ENCODE measurements at places on chromosomes 1 and 21. TPM values are rescaled to one million over a fixed set of nuclear protein-coding genes. Genes with fewer than 3 reads are reported as not detected.

CFAP107 gene
- total RNA-seq, result not detected

CHODL gene
- total RNA-seq, result not detected

GABRD gene
- not detected for total RNA-seq

SPRR2F gene
- not detected for total RNA-seq

EPHA8 gene
- not detected for total RNA-seq

RCSD1 gene
- total RNA-seq, result 6.7 TPM

MYBPH gene
- not detected for total RNA-seq

CFAP74 gene
- total RNA-seq, result 0.83 TPM

FCGR2B gene
- total RNA-seq, result 50.3 TPM

DNA sequence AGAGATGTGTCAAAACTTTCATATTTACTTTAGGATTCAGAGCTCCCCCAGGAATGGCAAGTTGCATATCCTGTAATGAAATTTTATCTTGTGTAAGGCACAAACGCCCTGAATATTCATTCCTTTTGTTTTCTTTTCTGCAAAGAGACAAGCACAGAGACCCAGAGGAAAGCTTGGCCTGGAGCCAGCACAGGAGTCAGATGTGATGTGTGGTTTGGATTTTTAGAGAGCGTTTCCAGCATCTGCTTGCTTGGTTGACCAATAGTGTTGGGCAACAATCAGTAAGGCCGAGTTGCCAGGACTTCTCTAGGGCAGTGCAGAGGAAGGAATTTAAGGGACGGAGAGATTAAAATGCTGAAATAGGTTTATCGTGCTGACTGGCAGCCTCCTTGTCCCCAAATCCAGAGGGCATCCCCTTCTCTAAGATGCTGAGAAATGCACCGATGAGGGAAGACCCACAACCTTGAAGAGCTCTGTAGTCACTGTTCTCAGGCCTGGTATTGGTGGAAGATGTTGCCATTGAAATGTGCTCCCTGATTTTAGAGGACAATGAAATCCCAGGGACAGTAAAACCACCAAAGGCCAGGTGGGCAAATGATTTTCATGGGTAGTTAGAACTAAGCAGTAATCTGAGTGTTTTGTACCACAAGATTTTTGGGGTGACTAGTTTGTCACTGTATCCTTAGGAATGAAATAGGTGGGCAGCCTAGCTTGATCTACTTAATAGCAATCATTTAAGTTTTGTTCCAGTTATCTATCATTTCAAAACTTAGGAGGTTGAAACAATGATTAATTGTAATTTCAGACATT, 37.9 kb upstream of the RHOU start:
- H3K4me3 ChIP-seq, result no peak overlapping the region
- DNase-seq, result peak; percentile 61
- H3K4me1 ChIP-seq, result no peaks in the 10 kb centered on the region
- no peak overlapping the region for H3K27ac ChIP-seq

DNA sequence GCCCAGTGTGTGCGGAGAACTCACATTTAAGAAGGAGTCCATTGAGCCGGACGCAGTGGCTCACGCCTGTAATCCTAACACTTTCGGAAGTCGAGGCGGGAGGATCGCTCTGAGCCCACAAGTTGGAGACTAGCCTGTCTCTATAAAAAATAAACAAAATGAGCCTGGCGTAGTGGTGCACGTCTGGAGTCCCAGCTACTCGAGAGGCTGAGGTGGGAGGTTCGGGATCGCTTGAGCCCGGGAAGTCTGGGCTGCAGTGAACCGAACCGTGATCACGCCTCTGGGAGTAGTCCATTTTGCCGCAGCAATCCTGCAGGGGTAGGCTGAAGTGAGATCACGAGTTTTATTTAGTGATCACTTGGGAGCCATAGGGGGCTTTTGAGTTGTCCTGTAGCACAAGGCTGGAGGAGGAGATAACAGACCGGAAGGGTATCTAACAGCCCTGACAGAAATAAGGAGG, 497 bp upstream of the FUCA1 start:
- peak overlapping the region; percentile 60 for H3K4me3 ChIP-seq
- no peaks in the 10 kb centered on the region for H3K4me1 ChIP-seq
- DNase-seq, result no peak
- H3K27ac ChIP-seq, result peak overlapping the region; percentile 84

DNA sequence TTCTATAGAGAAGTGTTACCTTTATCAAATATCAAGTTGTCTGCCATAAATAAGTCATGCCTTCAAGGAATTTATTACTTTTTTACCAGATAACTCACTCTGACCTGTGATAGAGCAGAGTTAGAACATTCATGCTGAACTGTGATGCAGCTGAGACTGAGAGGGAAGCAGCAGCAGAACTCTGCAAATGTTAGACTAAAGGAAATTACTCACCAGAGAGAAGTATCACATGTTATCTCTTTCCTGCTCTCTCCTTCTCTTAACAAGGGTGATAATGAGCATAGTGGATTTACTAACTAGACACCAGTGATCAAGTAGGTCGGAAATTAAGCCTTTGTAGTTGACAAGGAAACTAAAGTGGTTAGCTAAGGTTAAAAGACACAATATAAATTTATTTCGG, 181.6 kb downstream of the RASAL2 start:
- H3K4me1 ChIP-seq, result no peaks in the 10 kb centered on the region
- no peak overlapping the region for H3K4me3 ChIP-seq
- no peak overlapping the region for H3K27ac ChIP-seq
- no peak for DNase-seq
- H3K36me3 ChIP-seq, result no peaks in the 10 kb centered on the region

DNA sequence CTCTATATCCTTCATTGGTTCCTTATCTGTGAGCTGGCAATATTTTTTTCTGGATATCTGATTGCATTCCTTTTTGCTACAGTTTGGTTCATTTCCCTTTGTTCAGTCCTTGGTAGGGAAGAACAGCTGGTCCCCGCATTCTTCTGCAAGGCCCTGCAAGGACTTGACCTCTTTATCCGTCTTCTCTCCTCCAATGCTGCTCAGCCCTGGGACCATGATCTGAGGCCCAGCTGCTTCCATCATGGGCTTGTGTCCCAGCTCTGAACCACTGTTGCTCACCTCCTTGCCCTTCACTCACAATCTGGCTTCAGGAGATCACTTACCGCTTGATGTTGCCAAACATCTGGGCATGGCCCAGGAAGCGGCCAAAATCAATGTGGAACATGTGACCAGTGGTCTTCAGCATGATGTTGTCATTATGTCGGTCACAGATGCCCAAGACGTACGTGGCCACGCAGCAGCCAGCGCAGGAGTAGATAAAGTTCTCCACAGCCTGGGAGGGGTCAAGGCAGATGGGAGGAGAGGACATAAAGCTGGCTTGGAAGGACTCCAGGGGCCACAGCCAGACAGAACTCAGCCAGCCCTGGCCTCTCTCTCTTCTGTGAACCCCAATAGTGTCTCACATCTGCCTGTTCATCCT, 22.6 kb upstream of the PPP1R15B start:
- H3K4me1 ChIP-seq, result no peaks in the 10 kb centered on the region
- no peak overlapping the region for H3K4me3 ChIP-seq
- H3K27me3 ChIP-seq, result no peaks in the 10 kb centered on the region
- no peak for DNase-seq
- peaks cover 88% of the 10 kb centered on the region for H3K36me3 ChIP-seq

DNA sequence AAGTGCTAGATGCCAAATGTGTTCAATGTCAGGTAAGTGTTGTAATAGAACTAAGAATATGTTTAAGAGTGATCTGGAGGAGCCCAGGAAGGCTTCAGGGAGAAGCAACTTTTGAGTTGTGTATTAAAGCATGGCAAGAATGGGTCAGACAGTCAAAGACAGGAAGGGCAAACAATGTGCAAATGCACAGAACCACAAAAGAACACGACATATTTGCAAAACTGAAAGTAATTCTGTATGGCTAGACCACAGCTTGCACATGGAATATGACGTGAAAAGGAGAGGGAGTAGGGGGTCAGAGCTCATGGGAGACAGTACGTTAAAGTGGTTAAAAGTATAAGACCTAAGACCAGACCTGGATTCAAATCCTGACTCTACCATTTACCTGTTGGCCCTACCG, 7.1 kb upstream of the SORT1 start:
- no peaks in the 10 kb centered on the region for H3K4me1 ChIP-seq
- no peaks in the 10 kb centered on the region for H3K36me3 ChIP-seq
- no peak overlapping the region for H3K4me3 ChIP-seq
- no peak overlapping the region for H3K27ac ChIP-seq
- H3K27me3 ChIP-seq, result no peaks in the 10 kb centered on the region
- no peak for DNase-seq

- DNase-seq, result no peak
- no peaks in the 10 kb centered on the region for H3K4me1 ChIP-seq
- H3K27ac ChIP-seq, result no peak overlapping the region
- H3K4me3 ChIP-seq, result no peak overlapping the region
- H3K27me3 ChIP-seq, result no peaks in the 10 kb centered on the region
- H3K36me3 ChIP-seq, result no peaks in the 10 kb centered on the region
Measured at GRCh38 chr1:226957714-226958113, 17.6 kb downstream of the COQ8A start.

DNA sequence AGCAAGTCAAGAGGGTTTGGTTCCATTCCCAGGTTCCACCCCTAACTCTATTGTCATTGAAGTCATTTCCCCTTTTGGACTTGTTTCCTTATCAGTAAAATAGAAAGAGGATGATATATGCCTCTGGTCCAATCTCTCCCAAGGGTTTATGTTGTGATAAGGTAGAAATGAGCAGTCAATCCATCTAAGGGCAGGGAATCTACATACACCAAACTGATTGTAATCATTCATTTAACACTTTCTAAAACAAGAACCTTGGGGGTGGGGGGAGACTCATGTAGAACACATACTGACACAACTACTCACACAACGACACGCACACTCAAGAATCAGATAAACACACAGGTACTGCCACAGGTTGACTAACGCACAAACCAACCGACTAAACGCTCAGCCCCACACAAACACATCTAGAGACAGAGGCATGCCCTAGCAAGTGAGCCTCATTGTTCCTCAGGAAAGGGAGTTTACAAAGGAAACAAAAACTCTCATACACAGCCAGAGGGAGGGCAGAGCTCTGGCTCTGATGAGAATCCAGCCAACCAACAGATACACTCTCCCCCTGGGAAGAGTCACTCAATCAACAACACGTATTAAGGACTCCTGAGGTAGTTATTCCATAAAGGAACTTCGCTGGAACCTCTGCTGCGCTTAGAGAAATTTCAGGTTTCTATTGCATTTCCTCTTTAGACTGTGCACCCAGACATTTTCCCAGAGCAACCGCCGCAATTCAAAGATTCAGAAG, 1.0 kb downstream of the F11R start:
- H3K4me3 ChIP-seq, result peak overlapping the region; percentile 56
- H3K27ac ChIP-seq, result peak overlapping the region; percentile 91
- H3K4me1 ChIP-seq, result peaks cover 34% of the 10 kb centered on the region

DNA sequence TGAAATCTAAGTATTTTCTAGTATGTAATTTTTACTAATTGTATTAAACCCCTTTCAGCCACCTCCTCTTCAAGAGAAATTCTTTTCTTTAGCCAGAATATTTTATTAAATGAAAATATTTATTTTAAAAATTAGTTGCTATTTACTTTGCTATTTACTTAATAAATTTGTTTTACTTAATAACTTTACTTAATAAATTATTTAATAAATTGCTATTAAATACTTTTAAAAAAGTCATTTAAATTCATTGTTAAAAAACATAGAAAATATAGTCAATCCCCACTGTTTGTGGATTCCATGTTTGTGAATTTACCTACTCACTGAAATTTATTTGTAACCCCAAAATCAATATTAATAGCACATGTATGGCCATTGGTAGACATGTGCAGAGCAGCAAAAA, 105.6 kb downstream of the ATP1B1 start:
- H3K27ac ChIP-seq, result no peak overlapping the region
- no peaks in the 10 kb centered on the region for H3K27me3 ChIP-seq
- H3K4me1 ChIP-seq, result no peaks in the 10 kb centered on the region
- H3K36me3 ChIP-seq, result no peaks in the 10 kb centered on the region
- no peak for DNase-seq

GRCh38 chr1:204409836-204410687, 1.6 kb downstream of the PPP1R15B start:
- peak overlapping the region; percentile 80 for H3K4me3 ChIP-seq
- no peak for DNase-seq
- peak overlapping the region; percentile 97 for H3K27ac ChIP-seq
- H3K36me3 ChIP-seq, result peaks cover 12% of the 10 kb centered on the region
- no peaks in the 10 kb centered on the region for H3K4me1 ChIP-seq
- H3K27me3 ChIP-seq, result no peaks in the 10 kb centered on the region

DNA sequence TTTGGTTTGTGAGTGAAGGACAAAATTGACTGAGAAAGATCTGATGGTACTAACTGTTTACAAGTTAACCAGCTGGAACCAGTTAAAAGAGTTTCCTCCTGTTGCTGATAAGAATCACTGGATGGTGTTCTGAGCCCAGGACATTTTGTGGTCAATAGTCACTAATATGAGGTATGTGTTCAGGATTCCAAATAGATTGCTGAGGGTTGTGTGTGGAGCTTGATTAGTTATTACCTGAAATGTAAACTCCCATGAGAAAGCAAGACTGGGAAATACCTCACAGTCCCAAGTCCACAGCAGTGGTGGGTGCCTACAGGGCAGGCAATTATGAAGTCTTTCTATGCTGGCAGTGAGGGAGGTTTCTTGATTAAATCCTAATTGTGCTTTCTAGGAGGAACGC, 164.6 kb downstream of the DNM3 start:
- no peaks in the 10 kb centered on the region for H3K27me3 ChIP-seq
- no peak for DNase-seq
- H3K4me1 ChIP-seq, result no peaks in the 10 kb centered on the region
- H3K4me3 ChIP-seq, result no peak overlapping the region

DNA sequence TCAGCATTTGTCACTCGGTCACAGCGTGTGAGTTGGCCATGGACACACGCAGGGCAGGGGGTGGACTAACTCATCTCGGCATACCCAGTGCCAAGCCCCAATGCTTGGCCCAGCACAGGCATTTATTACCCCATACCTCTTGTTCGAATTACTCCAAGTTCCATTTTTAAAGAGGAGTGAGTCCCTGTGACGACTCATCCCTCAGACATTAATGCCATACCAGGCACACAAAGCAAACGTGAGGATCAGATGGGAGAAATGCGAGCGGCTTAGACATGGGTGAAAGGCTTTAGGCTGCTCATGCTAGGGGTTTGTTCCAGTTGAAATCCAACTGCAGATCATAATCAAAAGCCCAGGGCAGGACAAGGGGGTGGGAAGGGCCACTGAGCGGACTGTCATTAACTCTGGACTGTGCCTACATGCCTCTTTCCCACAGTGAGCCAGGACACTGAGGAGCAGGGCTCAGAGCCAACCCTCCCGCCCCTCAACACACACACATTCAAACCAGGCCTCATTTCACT, 118.5 kb upstream of the NGF start:
- no peaks in the 10 kb centered on the region for H3K4me1 ChIP-seq
- no peak for DNase-seq
- H3K27me3 ChIP-seq, result no peaks in the 10 kb centered on the region
- no peaks in the 10 kb centered on the region for H3K36me3 ChIP-seq
- H3K27ac ChIP-seq, result no peak overlapping the region

DNA sequence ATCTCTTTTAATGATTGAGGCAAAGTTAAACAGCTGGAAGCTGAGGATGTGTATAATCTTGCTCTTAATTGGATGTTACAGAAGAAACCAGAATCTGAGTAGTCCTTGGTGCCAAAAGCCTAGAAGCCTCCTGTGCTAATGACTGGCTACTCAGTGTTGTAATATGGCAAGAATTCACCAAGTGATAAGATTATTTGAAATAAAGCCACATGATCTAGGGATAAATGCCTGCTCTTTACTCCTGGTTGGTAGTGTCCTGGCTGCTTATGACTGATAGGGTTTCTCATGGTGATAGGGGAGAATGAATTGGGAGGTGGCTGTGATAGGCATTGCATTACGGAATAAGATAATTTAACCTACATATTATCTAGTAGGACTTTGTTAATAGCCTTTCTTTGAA, 13.6 kb upstream of the MAB21L3 start:
- H3K4me1 ChIP-seq, result no peaks in the 10 kb centered on the region
- no peak overlapping the region for H3K27ac ChIP-seq
- no peaks in the 10 kb centered on the region for H3K27me3 ChIP-seq
- DNase-seq, result no peak
- no peak overlapping the region for H3K4me3 ChIP-seq

Data from Peyer's patch (tissue), 4 donors.